ENCODE measurements at places on chromosomes 2 and 18.

- no peak for DNase-seq
These were observed 100.8 kb downstream of the MEIS1 start for GRCh38 chr2:66535574-66536289.

DNA sequence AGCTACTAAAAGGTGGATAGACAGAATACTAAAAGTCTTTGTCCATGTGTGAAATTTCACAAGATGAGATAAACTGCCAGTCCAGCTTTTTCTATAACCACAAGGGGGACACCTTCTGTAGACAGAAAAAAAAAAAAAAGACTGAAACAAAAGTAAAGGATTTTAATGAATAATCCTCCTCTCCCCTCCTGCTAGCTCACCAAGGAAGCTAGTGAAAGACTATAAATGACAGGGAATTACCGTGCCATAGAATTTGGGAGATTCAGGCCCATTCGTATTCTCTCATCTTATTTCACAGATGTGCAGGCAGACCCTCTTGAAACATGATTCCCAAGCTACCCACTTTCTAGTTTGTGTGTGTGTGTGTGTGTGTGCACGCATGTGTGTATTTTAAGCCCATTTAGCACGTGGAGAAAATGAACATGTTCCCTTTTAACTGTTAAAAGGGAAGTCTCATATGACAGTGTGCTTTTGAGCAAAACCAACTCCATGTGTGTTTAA, 36.3 kb upstream of the SLC8A1 start:
- DNase-seq = peak; percentile 52

DNA sequence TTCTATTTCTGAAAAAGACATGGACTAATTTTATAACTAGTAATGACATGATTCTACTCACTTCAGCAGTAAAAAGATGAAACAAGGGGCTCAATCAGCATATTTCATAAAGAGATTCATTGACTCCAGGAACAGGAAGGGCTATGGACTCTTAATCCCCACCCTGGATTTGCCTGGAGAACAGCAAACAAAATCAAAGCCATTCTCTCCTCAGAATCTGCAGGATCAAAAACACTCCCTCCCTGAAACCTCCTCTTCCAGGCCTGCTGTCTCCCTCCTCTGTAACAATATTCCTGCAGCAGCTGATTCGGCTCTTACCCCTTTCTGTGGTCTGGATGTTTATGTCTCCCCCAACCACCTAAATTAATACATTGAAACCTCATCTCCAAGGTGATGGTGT, 57.0 kb downstream of the ZC3H8 start:
- no peak for DNase-seq

GRCh38 chr2:228541789-228542188, 360.3 kb upstream of the SPHKAP start:
- DNase-seq = no peak

DNA sequence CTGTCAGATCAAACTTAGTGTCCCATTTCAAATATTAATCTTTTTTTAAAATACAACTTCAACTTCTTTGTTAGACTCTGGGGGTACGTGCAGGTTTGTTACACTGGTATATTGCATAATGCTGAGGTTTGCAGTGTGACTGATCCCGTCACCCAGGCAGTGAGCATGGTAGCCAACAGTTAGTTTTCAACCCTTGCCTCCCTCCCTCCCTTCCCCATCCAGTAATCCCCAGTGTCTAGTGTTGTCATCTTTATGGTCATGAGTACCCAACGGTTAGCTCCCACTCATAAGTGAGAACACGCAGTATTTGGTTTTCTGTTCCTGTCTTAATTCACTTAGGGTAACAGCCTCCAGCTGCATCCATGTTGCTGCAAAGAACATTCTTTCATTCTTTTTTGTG, 23.9 kb downstream of the NOL10 start:
- DNase-seq = no peak

Measured in GM23338 (cell line).